ENCODE measurements at places on chromosomes 7 and 10.

DNA sequence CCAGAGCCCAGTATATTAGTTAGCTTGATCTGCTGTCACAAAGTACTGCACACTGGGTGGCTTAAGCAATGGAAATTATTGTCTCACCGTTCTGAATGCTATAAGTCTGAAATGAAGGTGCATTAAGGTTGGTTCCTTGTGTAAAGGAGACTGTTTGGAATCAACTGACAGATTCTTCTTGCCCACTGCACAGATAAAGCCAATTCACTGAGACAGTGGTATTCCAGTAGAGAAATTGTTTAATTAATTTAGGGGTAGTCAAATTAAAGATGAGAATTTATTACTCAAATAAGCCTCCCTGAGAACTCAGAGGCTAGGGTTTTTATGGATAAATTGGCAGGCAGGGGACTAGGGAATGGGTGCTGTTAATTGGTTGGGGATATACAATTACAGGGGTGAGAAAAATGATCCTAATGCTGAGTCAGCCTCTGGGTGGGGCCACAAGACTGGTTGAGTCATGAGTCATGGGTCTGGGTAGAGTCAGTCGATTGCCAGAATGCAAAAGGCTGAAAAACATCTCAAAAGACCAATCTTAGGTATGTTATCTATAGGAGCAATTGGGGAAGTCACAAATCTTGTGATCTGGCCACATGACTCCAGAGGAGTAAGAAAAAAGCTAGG, 23.5 kb upstream of the SAMD9L start:
- DNase-seq, result peak; percentile 11

- DNase-seq, result no peak
Observed at GRCh38 chr7:84913731-84914130, 273.1 kb downstream of the SEMA3D start.

GRCh38 chr7:84912993-84913635, 273.7 kb downstream of the SEMA3D start:
- no peak for DNase-seq

- no peak for DNase-seq
Observed at GRCh38 chr10:69069090-69070042, 18.5 kb upstream of the SRGN start.

- DNase-seq, result no peak
Observed at GRCh38 chr7:25318047-25318446, 89.8 kb upstream of the NPVF start.

DNA sequence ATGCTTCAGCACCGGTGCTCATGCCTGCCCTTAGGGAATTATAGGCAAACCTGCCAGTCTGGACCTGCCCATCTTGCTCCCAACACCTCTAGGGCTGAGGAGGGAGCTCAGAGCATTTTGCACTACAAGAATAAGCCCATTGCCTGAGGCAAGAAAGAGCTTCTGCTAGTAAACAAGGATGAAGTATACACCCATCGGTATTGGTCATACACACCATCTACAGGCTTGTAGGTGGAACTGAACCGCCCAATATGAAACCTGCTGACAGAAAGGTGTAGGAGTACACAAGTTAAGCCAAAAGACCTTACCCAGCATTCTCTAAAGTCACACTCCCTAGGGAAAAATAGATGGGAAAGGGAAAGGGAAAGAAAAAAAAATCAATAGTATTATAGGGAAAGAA, 957.0 kb upstream of the LRRTM3 start:
- DNase-seq, result no peak

DNA sequence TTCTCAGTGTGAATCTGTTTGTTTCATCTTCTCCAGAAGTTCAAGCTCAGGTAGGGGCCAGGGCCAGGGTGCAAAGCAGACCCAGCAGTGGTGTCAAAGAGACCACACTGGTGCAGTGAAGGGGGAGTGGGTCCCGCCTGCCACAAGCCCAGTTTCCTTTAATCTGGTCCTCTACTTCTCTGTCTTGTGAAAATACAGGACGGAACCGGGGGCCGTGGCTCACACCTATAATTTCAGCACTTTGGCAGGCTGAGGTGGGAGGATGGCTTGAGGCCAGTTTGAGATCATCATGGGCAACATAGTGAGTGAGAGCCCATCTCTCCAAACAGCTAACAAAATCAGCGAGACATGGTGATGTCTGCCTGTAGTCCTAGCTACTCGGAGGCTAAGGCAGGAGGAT, 109.0 kb downstream of the SLIT1 start:
- DNase-seq, result no peak

DNA sequence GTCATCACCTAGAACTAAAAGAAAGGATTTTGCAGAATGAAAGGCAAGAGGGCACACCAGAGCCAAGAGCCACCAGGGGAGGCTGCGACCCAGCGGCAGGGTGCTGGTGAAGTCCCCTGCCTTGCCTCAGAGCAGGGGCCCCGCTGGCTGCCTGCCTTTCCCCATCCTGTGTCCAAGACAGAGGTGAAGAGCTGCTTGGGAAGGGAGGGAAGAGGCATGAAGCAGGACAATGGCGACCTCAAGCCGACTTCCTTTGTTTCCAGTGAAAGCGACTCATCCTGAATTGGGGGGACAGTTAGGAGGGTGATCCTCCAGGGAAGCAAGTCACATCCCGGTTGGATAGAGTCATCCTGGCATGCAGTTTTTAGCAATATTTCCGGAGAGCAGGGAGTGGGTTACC, 255.5 kb upstream of the YAE1 start:
- no peak for DNase-seq

GRCh38 chr10:69048103-69048502, 39.8 kb upstream of the SRGN start:
- DNase-seq, result no peak

DNA sequence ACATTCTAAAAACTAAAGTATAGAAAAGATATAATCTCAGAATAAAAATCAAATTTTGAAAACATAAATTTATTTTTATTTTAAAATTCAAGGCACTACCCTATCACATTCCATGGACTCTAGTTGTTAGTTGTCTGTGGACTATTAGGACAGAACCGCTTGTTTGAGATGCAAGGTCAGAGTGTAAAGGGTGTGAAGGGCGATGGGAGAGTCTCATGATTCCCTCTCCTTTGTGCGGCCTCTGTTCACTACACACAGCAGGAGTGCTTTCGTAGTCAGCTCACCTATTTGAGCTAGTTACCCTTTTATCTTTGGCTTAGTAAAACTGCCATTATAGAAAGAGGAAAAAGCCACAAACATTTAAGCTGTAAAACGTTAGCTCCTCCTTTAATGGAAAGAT, 189.8 kb upstream of the TEX47 start:
- DNase-seq, result no peak

DNA sequence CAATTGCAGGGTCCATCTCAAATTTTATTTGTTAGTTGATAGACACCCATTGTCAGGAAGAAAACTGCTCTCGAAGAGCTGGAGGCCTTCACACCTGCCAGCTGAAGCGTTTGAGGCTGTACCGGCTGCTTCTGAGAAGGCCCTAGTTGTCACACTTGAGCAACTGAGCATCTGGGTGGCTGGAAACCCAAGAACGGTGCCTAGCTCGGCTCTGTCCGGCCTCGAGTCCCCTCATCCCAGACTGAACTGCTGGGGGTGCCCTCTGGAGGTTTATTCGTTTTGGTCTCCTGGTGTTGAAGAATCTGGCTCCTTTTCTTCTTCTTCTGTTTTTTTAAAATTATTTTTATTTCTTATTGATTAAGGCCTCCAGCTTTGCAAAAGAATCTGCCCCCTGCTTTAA, 59.3 kb upstream of the EXOC6 start:
- DNase-seq, result no peak

- DNase-seq, result no peak
Observed at GRCh38 chr10:19111501-19112267, 63.1 kb downstream of the MALRD1 start.

DNA sequence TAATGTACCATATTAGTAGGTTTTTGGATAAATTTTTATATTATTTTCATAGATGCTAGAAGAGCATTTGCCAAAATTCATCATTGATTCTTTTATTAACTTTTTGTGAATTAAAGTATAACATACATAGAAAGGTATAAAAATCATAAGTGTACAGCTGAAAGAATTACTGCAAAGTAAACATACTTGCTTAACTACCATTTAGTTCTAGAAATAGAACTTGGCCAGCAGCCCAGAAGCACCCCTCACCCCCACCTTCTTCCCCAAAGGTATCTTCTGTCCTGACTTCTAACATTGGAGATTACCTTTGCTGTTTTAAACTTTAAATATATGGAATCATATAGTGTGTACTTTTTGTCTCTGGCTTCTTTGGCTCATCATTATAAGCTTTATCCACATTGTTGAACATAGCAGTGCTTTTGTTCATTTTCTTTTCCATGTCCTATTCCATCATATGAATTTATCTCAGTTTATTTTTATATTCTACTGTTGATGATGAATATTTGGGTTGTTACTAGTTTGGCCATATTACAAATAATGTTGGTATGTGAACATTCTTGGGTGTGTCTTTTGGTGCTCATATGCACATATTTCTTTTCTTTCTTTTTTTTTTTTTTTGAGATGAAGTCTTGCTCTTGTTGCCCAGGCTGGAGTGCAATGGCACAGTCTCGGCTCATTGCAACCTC, 142.8 kb downstream of the ADK start:
- peak; percentile 61 for DNase-seq

GRCh38 chr10:6565588-6565987, 14.5 kb downstream of the PRKCQ start:
- DNase-seq, result no peak

DNA sequence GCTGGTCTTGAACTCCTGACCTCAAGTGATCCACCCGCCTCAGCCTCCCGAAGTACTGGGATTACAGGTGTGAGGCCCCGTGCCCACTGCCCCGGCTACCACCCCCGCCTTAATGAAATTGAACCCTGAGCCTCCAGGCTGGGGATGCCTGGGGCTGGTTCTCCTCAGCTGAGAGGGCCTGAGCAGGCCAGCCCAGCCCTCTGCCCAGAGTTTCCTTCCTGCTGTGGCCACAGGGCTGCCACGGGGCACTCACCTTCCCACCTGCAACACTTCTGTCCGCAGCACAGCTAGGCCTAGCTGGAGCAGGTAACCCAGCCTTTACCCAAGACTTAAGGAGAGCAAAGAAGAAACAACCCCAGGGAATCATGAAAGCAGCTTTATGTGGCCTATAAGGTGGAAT, 78.1 kb upstream of the ANLN start:
- DNase-seq, result no peak

- no peak for DNase-seq
Observed at GRCh38 chr7:105003872-105004510, 10.0 kb upstream of the KMT2E start.

- DNase-seq, result no peak
Observed at GRCh38 chr10:80870282-80870681, 332.6 kb downstream of the SH2D4B start.

DNA sequence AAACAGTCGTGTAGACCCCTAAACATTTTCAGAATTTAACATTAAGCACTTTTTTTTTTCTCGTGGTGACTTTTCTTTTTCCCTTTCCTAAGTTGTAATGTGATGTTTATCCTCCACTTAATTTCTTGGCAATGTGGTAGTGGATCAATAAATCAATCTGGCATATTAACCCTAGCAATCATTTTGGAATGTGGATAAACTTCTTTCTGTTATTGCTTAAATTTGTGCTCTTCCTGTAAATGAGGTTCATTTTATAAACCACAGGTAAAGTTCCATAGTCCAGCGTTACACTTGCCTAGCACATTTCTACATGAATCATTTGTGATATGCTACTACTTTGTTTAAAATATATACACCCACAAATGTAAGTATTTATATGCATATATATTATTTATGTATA, 247.4 kb upstream of the ETV1 start:
- DNase-seq, result no peak

DNA sequence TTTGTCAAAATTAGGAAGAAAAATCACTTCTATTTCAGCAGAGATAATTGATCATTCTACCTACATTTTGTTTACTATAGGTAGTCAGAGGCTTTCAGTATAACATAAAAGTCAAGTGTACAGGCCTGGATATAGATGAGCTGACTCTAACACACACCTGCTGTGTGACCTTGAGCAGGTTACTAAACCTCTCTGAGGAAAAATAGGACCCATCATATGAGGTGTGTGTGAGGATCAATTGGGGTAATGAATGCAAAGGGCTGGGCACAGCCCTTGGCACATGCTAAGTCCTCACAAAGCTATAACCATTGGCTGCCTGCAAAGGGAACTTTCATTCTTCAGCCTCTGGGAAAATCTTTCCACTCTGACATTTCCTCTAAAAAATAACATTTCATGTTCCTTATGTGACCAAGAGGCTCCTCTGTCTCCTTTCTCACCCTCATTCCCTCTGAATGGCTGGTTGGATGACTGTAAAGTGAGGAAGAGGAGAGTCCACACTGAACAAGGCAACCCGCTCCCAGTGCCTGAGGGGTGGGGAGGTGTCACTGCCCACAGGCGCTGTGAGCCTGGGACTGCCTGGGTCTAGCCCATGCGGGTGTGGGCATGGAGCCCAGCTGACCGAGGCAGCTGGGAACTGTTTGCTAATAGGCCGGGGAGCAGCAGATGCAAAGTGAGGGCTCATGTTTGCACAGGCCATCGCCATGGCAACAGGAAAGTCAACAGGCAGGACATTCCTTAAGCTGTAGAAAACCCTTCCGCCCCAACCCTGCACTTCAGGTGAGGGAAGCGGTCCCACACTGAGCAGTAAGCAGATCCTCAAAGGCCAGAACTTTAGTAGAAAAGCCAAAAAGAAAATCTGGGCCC, 36.8 kb downstream of the MYOF start:
- DNase-seq, result peak; percentile 99

GRCh38 chr7:133135451-133135850, 53.6 kb upstream of the CHCHD3 start:
- DNase-seq, result peak; percentile 77

All from NCI-H226 (cell line).